ENCODE measurements at places on chromosomes 7 and 10.
A peak's percentile ranks its signal among the peaks of the same experiment; 100 is the strongest.

DNA sequence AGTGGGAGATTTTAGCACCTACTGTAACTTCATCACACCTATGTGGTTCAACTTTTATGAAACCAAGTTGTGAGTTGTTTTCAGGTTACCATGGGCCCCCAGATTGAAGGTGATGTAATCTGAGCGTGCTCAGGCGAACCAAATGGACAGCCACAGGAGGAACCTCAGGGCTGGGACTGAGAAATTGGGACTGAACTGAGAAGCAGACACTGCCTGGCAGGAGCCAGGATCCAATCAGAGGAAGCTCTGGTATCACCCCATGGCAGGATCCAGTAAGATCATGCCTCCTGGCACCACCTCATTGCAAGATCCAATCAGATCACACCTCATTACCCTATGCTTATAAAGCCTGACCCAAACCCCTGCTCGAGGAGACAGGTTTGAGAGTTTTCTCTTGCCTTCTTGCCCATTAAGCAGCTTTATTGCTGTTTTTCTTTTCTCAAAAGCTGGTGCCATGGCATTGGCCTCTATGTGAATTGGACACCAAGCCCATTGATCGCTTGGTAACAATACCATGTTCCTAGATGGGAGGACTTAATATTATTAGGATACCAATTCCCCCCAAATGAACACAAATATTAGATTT, 43.2 kb upstream of the GDF10 start:
- DNase-seq: no peak

- DNase-seq: no peak
These were observed 88.9 kb downstream of the GTF2IRD1 start for GRCh38 chr7:74542558-74543117.

DNA sequence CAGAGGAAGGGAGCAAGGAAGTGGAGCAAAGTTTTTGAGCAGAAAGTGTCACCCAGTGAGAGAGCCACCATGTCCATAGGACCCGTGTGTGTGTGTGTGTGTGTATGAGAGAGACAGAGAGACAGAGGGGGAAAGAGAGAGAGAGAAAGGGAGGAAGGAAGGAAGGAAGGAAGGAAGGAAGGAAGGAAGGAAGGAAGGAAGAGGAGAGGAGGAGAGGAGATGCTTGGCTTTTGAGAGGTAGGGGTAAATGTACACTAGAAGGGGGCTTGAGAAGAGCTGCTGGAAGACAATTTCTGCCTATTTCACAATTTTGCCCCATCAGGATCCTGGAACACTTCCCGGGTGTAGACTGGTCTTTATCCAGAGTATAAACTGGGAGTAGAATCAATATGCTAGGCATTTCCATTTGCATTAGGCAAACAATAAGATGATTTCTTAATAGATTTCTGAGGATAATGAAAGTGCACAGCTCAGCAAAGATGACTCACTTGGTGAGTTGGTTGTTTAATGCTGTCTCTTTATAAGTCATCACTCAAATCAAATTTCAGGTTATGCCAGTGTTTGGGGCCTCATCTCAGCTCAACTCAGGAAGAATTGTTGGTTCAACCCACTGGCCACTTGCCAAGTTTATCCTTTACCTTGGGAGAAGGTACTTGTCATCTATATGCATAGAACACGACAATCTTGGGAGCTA, 70.0 kb upstream of the FAM13C start:
- no peak for DNase-seq

- no peak for DNase-seq
These were observed 269 bp downstream of the CALD1 start for GRCh38 chr7:134779741-134780065.

- no peak for DNase-seq
These were observed 86.9 kb downstream of the AOAH start for GRCh38 chr7:36637417-36637816.

DNA sequence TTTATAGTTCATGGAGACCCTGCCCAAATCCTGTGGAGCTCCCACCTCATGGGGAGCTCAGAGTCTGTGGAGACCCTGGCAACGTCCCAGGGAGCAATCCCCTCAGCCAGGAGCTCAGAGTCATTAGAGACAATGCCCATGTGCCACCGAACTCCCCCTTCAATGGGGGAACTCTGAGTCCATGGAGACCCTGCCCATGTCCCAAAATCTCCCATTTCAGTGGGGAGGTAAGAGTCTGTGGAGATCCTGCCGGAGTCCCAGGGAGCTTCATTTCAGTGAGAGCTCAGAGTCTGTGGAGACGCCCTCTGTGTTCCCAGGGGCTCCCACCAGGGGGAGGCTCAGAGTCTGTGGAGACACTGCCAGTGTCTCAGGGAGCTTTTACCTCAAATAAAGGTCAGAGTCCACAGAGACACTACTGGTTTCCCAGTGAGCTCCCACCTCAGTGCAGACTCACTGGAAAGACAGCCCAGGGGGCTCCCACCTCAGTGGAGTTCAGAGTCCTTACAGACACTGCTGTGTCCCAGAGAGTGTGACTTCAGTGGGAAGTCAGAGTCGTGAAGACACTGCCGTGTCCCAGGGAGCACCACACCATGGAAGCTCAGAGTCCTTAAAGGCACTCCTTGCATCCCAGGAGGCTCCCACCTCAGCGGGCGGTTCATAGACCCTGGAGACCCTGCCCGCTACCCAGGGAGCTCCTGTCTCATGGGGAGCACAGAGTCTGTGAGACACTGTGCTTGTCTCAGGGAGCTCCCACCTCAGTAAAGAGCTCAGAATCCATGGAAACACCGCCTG, 5.0 kb downstream of the MYO1G start:
- DNase-seq: peak; percentile 50

DNA sequence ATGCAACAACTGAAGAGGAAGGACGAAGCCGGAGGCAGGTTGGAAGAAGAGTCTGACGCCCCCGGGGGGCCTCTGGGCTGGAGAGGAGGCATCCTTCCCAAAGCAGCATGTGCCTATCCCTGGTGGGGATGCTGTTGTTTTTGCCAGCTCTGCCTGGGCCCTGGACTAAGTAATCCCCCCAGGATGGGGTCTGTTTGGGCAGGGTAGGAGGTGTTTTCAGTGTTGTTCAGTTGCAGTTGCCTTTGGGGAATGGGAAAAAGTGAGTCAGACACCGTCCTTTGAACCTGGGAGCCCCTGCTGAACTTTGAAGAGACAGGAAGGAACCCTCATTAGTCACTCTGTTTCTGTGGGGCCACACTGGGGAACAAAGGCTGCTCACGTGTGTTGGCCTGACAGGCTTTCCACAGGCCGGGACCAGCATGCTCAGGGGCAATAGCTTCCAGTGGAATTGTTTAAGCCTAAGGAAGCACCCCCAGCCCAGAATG, 35.2 kb upstream of the GDF10 start:
- peak; percentile 50 for DNase-seq

- DNase-seq: no peak
These were observed 40.6 kb upstream of the PITRM1 start for GRCh38 chr10:3213208-3213607.

- DNase-seq: no peak
These were observed 84.1 kb downstream of the GNAI1 start for GRCh38 chr7:80218723-80219122.

GRCh38 chr7:120395526-120396019, 122.6 kb downstream of the KCND2 start:
- DNase-seq: no peak

GRCh38 chr10:11560076-11560709, 51.3 kb downstream of the USP6NL start:
- no peak for DNase-seq

Measured in activated T-cell treated with anti-CD3 and anti-CD28 coated beads for 48 hours (primary cell).